Renal cortical epithelial cell (primary cell): ENCODE measurements at places on chromosomes 5 and 9. TPM values are rescaled to one million over a fixed set of nuclear protein-coding genes. Genes with fewer than 3 reads are reported as not detected.

DNA sequence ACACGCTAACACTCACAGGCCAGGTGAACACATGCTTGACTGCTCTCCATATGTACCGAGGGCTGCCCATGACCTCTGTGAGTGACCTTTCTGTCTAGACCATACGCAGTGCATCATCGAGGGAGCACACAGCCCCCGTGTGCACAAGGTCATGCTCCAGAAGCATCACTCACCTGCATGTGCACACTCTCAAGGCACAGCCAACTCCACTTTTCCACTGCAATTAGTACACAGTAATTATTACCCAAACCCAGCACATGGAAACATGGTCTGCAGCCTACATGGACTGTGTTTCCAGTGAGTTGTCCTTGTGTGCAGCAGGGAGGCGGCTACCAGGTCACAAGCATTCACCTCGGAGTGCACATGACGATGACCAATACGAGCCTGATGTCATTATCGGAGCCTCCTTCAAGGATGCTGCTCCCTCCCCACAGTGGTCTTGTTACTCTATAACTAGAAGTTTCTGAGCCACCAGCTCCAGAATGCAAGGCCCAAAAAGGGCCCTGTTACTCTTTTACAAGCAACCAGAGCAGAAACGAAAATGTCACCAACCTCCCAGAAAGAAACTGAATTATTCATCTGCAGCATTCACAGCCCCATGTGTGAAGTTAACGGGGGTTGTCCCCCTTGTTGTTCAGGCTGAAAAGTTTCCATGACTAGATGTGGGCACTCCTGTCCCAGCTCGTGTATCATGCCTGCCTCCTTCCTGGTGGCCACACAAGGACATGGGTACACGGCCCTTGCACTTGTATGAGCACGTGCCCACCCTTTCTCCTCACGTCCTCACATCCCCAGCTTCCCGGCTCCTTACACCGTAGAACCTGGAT lies 31.2 kb downstream of the SEMA4D start:
- peak; percentile 97 for DNase-seq

- DNase-seq: peak; percentile 27
Observed at GRCh38 chr5:109354761-109355160, 55.0 kb downstream of the PJA2 start.

- no peak for DNase-seq
Observed at GRCh38 chr5:118379470-118379869, 608.9 kb downstream of the DTWD2 start.

Gene QSOX2
- total RNA-seq: 9.2 and 10.3 TPM in 2 replicates

Gene CER1
- not detected in 2 replicates for total RNA-seq
